GDM1 (cell line): ENCODE measurements at places on chromosomes 7 and 10.

DNA sequence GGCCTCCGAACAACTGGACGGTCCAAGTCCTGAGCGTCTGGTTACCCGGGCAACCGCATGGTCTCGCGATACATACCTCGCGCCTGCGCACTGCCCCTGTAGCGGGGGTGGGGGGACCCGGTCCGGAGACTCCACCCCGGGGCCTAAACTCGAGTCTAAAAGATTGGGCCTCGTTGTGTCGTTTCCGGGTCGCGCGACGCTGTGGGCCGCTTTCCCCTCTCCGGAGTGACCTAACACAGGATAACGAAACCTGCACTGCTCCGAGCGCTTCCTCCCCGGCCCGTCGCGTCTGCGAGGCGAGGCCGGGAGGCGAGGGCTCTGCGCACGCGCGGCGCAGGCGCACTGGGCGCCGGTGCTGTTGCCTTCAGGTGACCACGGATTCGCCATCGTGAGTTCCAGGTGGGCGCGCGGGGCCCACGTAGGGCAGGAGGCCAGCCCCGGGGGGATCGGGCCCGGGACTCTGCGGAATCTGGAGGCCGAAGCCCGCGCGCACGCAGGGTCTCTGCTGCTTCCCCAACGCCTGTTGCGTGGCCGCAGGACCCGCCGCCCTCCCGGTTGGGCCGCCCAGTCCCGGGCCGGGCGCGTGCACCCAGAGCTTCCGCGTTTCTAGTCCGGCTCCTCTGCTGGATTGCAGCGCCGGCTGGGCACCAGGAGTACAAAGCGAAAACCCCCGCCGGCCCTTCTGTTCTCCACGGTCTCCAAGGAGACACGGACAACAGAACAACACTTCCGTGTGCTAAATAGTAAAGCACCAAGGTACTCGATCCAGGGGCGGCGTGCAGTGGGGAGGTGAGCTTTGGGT, at the start of gene RPP38:
Gene RPP38 (plus strand): TSS at position 345 of the 802 bp plus-strand sequence. CDS start 5,960 bp downstream, outside the sequence.
- peak; percentile 96 for DNase-seq

GRCh38 chr10:50937230-50937907, 51.9 kb upstream of the A1CF start:
- no peak for DNase-seq

- no peak for DNase-seq
Measured at GRCh38 chr10:70711911-70712310, 39.6 kb downstream of the ADAMTS14 start.

- DNase-seq, result peak; percentile 36
Measured at GRCh38 chr10:49539320-49539885, 482 bp upstream of the ERCC6 start.

DNA sequence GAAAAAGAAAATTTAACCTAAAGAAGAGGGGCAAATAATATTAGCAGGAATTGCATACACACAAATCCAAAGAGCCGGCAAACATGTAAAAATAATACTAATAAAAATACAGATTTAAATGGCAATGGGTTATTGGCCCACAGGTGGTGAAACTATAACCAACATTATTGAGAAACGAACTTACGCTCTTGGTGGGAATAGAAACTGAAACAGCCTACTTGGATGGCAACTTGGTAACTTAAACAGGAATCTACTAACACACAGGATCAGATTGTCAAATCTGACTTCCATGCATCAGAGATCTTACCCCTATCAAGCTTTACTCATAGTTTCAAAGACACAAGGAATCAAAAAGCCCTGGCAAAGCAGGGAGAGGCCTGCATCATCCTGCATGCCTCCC, 66.5 kb downstream of the ANLN start:
- no peak for DNase-seq

DNA sequence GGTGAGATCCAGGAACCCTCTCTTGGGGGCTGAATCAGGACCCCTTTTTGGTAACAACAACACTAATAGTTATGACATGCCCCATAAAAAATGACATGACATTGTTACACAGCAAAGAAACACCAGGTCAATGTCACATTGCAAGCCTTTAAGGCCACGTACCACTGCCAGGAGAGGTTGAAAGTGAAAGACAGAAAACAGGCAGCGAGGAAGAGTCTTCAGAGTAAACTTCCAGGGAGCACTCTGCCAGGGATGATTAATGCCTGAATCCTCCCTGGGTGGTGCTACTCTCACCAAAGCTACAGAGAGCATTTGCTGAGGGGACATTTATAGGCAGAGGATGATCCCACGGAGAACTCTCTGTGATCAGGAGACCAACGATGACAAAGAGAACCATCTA, 551.6 kb downstream of the CALN1 start:
- no peak for DNase-seq

- no peak for DNase-seq
Measured at GRCh38 chr7:2629746-2630681, 1.8 kb upstream of the TTYH3 start.

DNA sequence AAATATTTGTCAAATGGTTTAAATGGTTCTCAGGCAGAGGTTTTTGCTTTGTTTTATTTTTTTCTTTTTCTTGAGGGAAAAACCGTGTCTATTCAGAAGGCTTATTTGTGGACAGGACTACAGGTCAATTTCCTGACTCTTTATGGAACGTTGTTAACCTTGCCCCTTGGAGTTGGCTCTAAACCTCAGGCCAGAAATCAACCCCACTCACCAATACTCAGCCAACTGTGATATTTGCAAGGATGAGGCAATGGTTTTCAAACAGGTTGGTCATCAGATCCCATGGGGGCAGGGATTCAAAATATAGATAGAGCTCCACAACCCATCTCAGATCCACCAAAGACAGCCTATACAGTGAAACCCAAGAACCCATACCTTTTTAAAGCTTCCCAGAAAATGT, 10.2 kb downstream of the PDLIM1 start:
- DNase-seq, result no peak

DNA sequence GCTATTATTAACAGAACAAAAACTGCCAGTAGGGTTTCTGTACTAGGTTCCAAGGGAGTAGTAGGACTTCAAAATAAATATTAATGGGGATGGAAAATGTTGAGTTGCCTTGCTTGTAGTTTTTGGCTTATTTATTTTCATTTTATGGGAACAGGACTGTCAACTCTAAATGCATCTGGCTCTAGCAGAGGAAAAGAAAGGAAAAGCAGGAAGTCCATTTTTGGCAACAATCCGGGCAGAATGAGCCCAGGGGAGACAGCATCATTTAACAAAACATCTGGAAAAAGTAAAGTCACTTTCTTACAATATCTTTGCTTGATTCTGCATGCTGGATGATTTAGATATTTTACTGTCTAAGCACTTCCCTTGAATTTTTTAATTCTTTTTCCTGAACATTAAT, 69.4 kb downstream of the NOC3L start:
- no peak for DNase-seq

GRCh38 chr7:5677538-5678294, 103.7 kb downstream of the RNF216 start:
- DNase-seq, result peak; percentile 29

- no peak for DNase-seq
Measured at GRCh38 chr10:61096056-61096455, 152.1 kb upstream of the RHOBTB1 start.

DNA sequence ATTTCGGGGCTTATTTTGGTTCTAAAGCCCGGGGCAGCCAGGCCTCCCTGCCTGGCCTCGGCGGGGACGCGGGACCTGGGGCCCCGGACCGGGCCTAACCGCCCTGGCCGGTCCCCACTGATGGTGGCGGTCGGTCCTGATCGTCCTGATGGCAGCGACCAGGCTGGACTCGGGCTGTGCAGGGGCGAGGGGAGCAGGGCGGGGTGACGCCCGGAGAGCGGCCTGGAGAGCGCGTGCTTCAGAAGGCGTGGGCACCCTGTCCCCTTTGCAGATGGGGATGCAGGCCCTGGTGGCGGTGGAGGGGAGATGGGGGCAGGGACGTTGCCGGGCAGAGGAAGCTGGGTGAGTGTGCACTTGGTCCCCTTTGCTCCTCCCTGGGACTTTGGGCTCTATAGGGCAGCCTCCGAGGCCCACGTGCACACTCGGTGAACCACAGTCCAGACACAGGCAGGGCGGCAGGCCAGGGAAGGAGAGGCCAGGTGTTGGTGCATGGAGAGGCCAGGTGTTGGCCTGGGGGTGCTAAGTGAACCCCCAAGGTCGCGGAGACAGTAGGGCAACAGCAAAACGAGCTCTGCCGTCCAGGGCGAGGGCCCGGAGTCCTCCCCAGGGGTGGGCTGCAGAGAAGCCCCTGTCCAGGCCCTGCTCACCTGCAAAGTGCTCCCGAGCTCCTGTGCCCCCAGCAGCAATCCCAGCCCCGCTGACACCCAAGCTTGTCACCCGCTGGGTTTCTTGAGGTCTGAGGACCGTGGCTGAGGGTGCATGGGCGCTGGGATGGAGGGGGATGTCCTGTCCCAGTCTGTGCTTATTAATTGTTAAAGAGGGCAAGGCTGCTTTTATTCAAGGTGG, 42.4 kb upstream of the FAM20C start:
- DNase-seq, result no peak

GRCh38 chr7:148912758-148913541, 28.9 kb upstream of the EZH2 start:
- DNase-seq, result no peak

- no peak for DNase-seq
Measured at GRCh38 chr7:144821067-144821466, 14.8 kb downstream of the TPK1 start.

DNA sequence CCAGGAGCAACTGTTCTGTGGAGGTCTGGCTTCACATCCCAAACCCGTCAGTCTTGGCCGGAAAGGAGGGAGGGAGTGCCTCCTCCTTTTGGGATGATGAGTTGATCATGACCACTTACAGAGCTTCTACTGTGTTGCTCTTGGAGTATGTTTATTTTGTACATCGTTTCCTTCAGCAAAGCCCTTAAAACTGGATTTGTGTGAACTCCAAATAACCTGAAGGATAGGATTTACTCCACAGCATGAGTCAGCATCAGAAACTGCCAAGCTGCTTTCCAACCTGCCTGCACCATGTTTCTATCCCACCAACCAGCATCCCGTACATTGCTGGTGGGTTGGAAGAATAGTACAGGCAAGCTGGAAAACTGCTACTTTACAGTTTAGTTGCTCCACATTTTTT, 3.5 kb downstream of the CCDC201 start:
- DNase-seq, result no peak

DNA sequence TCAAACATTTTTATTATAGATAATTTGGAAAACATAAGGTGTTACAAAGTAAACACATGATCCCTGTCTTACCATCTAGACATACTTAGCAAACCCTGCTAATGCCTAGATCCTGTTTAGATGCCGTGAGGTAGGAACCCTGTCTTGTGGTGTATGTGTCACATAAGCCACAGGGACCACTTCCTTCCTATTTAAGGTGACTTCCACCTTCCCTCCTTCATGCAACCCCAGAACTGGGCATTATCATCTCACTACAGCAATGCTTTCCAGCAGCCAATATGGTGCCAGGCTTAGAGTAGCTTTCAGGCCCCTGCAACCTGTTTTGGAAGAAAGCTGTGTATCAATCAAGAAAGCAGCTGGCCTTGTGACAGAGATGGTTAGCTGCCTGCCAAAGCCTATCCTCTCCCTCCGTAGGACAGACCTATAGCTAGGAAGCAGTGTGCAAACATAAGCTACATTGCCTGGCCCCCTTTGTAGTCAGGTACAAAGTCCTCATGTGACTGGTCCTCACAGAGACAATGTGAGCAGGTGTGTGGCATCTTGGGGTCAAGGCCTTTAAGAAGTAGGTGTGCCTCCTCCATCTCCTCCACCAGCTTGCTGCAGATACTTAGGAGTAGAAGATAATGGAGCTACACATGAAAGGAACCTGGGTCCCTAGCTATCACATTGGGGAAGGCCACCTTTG, 146.8 kb downstream of the SPAG6 start:
- peak; percentile 82 for DNase-seq

DNA sequence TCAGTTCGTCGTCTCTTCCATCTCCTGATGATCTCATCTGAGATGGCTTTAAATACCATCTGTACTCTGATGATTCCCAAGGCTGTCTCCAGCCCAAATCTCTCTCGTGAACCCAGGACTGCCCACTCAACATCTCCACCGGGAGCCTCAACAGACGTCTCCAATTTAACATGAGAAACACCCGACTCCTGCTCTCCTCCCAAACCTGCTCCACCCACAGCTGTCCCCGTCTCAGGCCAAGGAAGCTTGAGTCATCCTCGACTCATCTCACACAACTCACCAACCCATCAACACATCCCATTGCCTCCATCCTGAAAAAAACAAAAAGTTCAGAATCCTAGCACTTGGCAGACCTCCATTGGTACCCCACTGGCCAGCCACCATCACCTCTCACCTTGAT, 29.7 kb upstream of the CALN1 start:
- DNase-seq, result no peak

DNA sequence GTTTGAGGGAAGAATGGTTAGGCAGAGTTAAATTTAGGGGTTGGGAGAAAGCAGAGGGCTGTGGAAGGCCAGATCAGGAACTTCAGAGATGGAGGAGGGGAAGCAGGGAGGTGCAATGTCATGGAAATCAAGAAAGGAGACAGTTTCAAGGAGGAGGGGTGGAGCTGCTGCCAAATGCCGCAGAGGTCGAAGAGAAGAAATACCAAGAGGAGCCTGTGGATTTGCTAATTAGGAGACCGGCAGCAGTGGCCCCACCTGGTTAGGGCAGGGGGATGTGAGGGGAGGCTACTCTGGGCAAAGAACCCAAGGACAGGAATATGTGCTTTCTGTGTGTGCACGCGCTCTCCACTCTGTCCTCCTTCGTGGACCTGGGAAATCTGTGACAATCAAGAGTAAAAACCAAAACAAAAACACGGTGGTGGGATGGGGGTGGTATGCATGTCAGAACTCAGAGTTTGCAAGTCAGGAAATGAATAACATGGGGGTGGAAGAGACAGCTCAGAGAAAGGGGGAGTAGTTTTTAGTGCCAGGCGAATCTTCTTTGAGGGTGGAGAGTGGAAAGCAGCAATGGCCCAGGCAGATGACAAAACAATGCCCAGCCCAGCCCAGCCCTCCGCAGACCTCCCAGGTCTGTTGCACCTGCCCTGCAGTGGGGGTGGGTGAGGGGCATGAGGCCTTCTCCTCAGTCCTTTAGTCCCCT, 102.9 kb upstream of the PAX2 start:
- DNase-seq, result no peak

DNA sequence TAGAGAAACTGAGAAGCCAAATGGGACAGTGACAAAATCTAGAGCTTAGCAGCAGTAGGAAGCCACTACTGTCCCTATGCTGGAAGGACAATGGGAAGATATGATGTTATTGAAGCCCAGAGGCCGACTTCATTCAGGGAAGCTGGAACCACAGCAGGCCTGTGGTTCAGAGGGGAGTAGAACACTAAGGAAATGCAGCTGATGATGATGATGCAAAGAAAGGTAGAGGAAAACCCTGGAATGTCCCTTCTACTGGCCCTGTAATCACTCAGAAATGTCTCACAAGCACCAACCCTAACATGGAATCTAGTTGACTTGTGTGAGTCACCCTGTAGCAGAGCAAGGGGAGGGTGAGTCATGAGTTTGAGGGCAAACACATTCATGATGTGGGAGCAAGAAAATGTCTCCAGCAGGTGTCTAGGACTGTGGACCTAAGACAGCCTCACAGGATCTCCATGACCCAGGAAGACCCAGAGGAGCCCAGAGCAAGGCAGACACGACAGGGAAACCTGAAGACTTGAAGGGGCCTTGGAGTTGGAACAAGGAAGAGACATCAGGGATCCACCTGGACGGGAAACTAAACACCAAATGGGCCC, 37.0 kb upstream of the LRRC17 start:
- DNase-seq, result no peak

- DNase-seq, result no peak
Measured at GRCh38 chr10:31929261-31930022, 811 bp upstream of the ARHGAP12 start.

- no peak for DNase-seq
Measured at GRCh38 chr7:37052705-37053104, 328.4 kb upstream of the AOAH start.

- no peak for DNase-seq
Measured at GRCh38 chr10:123781956-123782500, 109.6 kb downstream of the CPXM2 start.
